ENCODE measurements at places on chromosomes 2 and 18.

GRCh38 chr2:10139536-10139935, 17.0 kb downstream of the RRM2 start:
- no peak for DNase-seq

DNA sequence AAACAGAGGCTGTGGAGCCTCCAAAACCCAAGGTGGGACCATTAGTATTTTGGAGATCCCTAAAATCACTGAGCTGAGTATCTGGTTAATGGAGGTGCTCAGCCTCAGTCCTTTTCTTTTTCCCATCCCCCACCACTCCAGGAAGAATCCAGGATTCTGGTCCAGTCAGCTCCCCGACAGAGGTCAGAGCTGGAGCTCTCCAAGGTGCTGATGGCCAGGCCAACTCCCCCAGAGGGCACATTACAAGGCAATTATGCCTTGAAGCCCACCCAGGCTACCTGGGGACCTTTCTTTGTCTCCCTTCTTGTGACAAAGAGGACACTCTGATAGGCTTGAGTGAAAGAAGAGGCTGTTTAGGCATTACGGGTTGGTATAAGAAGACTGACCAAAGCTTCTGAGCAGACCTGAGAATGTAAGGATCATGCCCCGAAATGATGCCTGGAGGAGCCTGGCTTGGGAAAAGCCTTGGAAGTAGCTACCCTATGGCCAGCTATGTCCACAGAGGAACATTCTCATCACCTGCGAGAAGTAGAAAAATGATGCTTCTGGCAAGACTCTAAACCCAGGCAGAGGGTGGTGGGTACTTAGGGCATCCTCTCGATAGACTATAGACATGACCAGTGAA, 102.5 kb upstream of the LDAH start:
- DNase-seq: no peak

- no peak for DNase-seq
Measured at GRCh38 chr2:123101434-123101833, 923.7 kb upstream of the CNTNAP5 start.

GRCh38 chr2:203728321-203728720, 21.9 kb downstream of the CD28 start:
- DNase-seq: no peak

DNA sequence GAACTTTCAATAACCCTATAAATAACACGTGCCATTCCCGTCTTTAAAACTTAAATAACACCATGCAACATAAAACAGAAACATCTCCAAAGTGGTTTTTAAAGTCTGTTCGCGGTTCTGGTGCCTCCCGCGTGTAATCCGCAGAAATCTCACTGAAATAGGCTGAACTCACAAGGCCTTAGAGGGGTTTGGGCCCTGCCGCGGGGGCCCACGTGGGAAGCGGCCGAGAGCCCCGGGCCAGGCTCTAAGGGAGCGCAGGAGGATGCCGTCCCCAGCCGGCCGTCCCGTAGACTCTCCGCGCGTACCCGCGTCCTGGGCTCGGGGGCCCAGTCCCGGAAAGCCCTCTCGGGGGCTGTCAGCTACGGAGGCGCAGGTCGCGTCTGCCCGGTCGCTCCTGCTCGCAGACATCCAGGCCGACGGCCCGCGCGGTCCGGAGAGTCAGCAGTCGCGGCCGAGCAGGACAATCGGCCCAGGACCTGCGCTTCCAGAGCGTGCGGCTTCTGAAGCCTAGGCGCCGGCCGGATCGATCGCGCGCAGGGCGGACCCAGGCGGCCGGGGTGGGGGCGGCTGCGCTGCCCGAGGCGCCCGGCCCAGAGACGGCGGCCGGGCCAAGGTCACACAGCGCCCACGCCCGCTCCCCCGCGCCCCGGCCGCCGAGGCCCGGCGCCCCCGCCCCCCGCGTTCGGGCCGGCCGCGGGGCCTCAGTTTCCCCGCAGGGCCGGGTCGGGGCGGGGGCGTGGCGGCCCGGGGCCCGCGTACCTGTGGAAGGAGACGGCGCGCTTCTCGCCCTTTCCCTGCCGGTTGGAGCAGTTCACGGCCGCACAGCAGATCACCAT, 558 bp downstream of the THAP4 start:
- peak; percentile 16 for DNase-seq

DNA sequence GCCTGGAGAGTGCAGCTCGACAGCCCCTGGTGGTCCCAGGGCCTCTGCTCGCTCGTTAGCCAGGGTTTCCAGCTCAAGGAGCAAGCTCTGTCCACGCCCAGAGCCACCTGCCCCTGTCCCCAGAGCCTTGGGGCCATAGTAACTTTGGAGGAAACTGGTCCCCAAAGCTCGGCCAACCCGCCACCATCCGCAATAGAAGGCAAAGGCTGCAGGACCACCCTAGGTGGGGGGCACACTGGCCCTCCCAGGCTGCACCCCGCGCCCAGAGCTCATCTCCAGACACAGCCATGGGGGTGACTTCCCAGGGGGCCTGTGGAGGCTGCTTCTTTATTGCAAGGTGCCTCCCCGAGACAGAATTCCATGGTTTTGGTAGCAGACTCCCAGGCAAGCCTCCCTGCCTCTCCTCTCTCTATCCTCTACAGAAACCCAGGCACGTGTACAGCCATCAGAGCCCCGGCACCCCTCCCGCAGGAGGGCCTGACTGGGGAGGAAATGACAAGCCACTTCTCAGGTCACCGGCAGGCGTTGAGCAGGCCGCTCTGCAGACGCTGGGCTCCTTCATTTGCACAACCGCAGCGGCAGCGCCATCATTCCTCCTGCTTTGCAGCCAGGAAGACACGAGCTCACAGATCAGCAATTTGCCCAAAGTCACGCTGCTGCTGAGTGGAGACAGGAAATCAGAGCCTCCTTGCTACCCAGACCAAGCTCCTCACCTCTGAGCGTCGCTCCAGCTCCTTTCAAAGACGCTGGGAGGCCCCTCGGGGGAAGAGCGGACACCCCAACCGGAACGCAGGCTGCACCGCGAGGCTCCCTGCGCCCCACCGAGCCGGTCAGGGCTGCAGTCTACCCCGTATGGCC, 80.2 kb downstream of the NDUFA10 start:
- peak; percentile 5 for DNase-seq

DNA sequence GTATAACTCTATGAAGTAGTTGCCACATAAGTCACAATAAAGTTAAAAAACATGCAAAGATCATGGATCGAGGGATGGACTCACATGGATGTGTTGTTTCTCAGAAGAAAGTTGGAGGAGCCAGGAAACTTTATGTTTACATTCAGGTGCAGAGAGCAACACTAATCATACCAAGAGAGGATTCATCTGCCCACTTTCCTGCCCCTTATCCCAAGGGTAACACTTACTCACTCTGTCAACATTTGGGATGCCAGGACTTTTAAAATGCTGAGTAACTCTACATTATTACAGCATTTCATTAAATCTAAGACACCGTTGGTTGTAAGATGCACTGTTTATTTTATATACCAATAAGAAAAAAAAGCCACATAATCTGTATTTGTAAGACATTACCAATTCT, 170.4 kb downstream of the KCNE4 start:
- DNase-seq: no peak

DNA sequence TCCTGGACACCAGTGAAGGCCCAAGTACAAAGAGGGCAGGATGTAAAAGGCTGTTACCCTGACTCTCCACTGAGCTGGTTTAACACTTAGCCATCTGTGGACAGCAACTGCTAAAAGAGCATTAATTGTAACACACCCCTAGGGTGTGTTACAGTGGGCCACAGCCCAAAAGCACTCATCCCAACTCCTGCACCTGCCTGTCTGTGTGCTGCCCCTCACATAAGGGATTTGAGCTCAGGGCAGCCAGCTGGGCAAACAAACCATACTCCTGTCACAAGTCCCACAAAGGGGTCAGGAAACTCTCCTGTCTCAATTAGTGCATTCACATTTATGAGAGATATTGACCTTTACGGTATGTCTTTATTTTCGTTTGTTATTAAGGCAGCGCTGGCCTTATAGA, 833.1 kb upstream of the NXPH2 start:
- no peak for DNase-seq

DNA sequence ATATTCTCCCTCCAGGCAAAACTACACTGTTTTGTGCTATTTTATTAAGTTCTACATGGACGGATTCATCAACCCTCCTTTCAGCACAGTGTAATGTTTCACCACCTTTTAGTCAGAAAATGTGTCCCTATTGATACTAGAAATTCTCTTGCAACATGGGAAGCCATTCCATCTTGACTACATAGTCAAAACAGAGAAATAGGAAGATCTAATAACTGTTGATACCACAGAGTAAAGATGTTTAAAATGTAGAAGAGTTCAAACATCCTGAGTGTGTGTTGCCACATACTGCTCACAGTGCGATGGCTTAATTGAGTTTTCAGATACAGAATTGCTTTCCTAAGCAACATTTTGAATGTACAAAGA, 492.2 kb upstream of the RAB12 start:
- DNase-seq: no peak

GRCh38 chr2:224948859-224949258, 93.4 kb downstream of the DOCK10 start:
- DNase-seq: peak; percentile 89

GRCh38 chr2:209276000-209276399, 147.8 kb upstream of the MAP2 start:
- DNase-seq: no peak

GRCh38 chr2:130300258-130300969, 42.3 kb upstream of the IMP4 start:
- no peak for DNase-seq

DNA sequence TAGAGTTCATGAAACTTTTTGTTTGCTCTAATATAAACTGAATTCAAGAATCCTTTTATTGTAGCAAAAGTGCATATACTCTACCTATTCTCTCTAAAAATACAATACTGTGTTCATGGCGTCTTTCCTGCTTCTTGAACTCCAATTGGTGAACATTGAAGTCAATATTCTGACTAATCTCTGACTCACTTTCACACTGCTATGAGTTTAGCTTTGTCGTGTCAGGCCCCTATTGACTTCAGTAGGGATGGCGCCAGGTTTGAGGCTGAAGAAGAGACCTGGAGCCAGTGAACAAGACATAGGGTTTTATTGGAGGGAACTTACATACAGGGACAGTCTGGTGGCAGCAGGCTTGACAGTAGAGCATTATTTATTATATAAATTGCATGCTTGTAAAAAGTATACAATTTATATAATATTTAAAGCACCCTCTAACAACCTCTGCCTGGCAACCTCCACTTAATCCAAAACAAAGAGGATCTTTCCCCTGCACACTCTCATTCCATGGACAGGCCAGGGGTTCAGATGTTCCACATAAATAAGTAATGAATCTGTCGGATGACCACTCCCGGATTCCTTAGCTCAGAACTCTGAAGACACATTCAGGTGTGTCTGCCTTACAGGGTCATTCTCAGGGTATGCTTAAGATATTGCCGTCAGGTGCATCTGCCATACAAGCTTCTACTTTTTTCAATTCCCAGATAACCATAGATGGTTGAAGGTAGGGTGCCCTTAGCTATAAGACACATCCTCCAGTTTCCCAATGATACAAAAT, 141.0 kb downstream of the CERS6 start:
- DNase-seq: no peak

DNA sequence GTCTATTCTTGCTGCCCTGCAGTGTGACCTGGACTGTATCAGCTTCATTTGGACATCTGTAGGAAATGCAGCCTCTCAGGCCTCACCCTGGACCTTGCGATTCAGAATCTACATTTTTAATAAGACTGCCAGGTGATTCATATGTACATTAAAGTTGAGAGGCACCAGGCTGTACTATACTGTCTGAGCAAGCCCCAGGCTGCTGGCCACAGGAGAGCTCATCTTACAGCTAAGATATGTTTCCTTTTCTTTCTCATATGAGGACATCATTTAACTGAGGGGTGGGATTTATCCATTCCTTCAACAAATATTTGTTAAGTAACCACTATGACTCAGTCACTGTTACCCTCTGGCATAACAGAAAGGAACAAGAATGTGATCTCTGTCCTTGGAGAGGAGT, 78.2 kb upstream of the GCFC2 start:
- no peak for DNase-seq

GRCh38 chr2:46162329-46163097, 134.7 kb upstream of the EPAS1 start:
- DNase-seq: no peak

DNA sequence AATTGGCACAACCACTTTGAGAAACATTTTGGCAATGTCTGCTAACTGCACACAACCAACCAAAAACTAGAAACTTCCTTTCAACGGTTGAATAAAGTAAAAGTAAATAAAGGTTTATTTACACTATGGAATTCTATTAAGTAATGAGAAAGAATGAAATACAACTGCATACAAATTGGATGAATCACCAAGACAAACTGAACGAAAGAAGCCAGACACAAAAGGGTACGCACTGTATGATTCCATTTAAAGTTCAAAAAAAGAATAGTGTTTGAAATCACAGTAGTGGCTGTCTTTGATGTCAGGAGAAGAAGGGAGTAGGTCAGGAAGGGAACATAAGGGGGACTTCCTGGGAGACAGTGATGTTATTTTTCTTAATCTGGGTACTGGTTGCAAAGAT, 46.5 kb upstream of the SULT1C3 start:
- no peak for DNase-seq

GRCh38 chr18:50099725-50100407, 95.1 kb downstream of the MYO5B start:
- no peak for DNase-seq

DNA sequence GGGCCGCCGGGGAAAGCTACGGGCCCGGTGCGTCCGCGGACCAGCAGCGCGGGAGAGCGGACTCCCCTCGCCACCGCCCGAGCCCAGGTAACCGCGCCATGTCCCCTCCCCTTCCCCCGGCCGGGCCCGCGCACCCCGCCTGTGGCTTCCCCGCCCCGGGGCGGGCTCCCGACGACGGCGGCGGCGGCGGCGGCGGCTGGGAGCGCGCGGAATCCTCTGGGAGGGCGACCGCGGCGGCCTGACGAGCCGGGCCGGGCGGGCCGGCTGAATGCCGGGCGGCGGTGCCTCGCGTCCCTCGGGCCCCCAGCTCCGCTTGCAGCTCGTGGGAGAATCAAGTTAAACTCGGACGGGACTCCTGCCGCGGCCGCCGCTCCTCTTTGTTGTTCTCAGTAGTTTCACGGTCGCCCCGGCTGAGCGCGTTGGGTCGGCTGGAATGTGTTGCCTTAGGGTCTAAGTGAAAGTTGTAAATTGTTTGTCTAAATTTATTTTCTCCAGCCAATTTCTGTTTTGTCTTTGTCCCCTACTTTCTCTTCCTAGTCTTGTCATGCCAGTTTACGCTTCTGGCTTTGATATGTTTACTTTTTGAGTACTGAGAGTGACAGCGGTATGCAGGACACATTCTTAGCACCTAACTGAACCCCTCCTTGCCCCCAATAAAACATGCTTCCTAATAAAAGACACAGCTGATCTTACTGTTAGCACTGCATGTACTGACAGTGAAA, 685 bp downstream of the SMAD4 start:
- DNase-seq: peak; percentile 6

DNA sequence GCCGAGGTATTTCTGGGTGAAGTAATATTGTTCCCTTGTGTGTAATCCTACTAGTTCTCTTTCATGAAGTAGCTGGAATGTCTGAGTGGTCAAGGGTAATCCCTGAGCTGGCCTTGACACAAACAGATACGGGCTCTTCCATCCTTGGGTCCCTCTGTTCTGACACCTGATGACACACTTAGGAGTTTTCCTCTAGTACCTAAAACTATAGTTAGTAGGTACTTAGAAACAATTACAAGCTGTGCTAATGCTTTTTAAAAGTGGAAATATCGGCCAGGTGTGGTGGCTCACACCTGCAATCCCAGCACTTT, 59.2 kb upstream of the IL1R1 start:
- no peak for DNase-seq

Measured in AML-193 (cell line).